ENCODE measurements at places on chromosomes 11 and 22. TPM values are rescaled to one million over a fixed set of nuclear protein-coding genes. Genes with fewer than 3 reads are reported as not detected.
A peak's percentile ranks its signal among the peaks of the same experiment; 100 is the strongest.

DNA sequence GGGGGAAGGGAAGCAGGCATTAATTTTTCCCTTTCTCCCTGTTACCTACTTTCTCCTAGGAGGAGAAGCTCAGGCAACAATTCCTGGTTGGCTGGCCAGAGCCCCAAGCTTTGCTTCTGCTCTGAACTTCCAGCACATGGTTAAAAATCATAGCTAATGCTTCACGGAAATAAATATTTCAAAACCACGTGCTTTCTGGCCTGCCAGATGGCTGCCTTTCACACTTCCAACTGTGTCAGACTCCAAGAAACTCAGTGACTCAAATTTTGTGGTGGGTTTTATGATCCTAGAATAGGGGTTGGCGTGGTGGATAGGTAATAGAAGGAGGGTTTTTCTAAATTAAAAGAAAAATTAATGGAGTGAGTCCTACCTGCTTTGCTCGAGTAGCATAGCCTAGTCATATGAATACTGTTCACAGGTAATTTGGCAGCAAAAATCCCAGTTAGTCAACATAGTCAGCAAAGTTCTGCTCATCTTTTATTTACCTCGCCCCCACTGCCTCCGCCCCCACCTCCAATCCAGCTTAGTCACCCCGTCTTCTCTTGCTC, 58.6 kb downstream of the SC5D start:
- DNase-seq: no peak

Gene CBLIF
- total RNA-seq: not detected

- DNase-seq: no peak
These were observed 401.3 kb downstream of the LRRC4C start for GRCh38 chr11:41058138-41058537.

Gene BEST1
- total RNA-seq: 3.5 TPM

GRCh38 chr22:33104147-33104854, 46.1 kb upstream of the SYN3 start:
- no peak for DNase-seq

Gene NCAPH2
- total RNA-seq: 75.2 TPM

DNA sequence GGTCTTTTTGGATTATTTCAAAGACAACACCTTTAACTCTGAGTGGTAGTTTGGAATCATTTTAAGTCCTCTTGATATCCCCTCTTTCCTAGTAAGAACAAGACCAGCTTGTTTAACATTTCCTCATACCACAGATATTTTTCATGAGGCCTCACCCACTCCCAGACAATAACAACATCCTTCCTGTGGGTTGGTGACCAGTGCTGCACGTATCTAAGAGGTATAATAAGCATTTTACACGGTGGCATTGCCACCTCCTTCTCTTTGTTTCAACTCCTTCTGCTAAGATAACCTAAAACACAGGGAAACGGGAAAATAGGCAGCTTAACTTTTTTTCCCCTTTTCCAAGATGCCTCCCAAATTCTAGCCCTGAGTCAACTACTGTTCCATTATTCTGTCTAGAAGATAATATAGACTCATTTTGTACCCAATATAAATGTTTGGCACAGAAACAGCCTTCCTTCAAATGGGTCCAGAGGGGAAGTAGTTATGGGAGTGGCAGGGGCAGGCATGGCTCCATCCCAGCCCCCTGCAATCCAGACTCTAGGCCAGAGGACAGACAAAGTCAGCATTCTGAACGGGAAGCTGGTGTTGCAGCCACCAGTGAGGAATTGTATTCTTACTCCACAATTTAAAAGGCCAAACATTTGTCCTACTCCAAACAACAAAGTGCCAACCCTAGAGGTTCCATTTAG, 28.5 kb downstream of the MAML2 start:
- peak; percentile 74 for DNase-seq

Gene C22orf42
- not detected for total RNA-seq

Gene ROBO4
- 23.4 TPM for total RNA-seq

GRCh38 chr11:11163236-11163635, 189.8 kb downstream of the CSNK2A3 start:
- no peak for DNase-seq

Gene LRRC10B
- total RNA-seq: not detected

DNA sequence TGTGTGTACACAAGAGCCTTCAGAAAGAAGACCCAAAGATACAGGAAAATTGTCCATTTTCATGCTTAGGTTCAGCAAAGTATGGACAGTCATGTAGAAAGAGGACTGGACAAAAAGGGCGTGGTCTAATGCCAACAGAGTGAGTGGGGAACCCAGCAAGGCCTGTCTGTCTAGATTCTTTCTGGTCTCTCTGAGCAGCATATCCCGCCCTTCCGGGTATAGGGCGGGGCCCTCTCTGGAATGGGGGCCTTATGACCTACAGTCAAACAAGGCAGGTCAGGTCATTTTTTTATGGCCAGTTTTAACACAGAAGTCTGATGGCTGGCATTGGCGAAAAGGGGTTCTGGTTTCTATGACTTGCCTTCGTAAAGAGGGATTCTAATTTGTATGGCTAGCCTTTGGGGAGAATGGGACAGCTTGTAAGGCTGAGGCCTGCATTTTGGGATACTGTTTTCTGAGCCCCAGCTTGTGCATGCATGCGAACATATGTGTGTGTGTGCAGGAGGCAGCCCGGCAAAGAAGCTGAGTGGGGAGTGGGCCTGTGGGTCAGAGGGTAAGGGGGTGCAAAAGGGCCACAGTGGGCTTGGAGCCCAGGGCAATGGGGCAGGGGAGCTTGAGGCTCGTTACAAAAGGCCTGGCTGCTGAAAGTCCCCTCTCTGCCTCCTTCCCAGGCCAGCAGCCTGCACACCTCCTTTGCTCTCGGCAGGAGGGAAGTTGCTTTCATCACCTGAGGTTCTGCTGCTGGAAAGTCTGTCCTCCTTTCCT, 130.5 kb upstream of the B3GAT1 start:
- DNase-seq: no peak

GRCh38 chr11:63673579-63673978, 2.4 kb upstream of the ATL3 start:
- DNase-seq: peak; percentile 77

DNA sequence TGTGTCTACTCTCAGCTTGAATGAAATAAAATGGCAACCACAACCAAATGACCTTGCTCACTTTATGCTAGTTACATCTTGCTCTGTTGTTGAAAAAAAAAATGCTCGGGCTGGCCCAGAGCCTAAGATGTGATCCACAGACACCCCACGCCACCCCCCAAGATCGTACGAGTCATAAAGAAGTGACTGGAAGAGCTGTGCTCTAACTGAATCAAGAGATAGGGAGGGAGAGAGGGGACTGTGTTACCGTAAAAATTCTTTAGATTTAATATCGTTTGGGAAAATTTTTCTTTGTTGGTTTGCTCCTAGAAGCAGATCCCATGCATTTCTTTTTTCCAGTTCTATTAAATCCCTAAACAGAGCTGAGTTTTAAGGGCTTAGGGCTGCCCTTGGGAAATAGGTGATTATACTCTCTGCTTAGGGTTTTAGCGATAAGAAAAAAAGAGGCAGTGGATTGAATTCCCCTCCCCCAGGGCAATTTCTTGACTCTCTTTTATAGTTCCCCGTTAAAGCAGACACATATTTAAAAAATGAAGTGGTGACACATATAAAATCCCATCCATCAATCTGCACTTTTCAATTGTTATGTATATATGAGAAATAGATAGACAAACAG, 14.5 kb downstream of the MAML2 start:
- peak; percentile 56 for DNase-seq

GRCh38 chr22:41198027-41198580, 7.0 kb upstream of the L3MBTL2 start:
- no peak for DNase-seq

- DNase-seq: no peak
These were observed 101.7 kb downstream of the CWC15 start for GRCh38 chr11:94871491-94872185.

DNA sequence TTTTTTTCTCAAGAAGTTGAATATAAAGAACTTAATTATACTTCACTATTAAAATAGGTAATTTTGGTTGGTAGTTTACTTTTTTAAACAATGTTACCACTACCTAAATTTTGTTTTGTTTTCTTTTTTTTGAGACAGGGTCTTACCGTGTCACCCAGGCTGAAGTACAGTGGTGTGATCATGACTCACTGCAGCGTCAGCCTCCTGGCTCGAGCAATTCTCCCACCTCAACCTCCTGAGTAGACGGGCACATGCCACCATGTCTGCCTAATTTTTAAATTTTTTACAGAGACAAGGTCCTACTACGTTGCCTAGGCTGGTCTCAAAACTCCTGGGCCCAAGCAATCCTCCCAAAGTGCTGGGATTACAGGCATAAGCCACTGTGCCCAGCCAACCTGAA, 17.6 kb downstream of the SPCS2 start:
- DNase-seq: no peak

DNA sequence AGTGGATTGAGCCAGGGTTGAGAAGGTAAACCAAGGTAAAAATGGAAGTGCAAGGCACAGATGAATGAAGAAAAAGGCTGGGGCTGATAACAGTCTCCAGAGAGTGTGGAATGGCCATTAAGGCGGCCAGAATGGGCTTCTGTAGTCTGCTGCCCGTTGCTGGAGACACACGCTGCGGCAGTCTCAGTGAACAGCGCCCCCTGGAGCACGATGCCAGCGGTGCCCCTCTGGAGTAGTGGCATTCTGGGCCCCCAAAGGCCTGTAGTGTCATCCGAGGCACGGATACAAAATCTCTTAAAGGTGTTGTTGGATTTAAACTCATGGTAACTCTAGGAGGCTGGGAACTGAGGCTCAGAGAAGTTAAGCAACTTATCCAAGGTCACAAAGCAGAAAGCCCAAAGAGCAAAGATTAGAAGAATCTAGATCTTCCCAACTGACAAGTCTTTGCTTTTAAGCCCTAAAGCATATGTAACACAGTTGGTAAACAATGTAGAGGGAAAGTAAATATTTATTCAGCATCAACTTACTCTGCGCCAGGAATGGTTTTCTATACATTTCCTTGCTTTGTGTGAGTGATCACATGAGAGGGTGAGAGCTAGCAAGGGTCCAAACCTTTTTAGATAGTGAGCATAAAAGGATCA, 18.2 kb downstream of the KCNJ1 start:
- DNase-seq: peak; percentile 16

DNA sequence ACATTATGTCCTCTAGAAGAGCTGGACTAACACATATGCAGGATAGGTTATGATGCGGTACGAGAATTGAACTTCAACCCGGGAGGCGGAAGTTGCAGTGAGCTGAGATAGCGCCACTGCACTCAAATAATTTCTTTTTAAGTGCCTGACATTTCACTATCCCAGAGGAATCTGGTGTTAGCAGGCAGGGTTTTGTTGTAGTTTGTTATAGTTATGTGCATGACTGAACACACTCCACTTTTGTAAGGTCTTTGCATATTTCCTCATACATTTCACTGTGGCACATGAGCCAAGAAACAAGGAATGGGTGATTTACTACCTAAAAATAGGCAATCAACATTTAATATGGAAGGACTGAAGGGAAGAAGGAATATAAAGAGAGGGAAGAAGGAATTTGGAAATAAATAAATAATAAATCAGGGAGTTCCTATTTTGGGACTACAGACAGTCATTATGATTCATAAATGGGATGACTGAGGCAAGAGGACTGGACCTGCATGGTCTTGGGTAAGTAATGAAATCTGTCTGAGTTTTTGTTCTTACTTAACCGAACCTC, 8.7 kb upstream of the HIPK3 start:
- DNase-seq: peak; percentile 56

Gene PLEKHA7
- 0.29 TPM for total RNA-seq

GRCh38 chr11:9701799-9702198, 37.9 kb downstream of the SWAP70 start:
- DNase-seq: no peak

DNA sequence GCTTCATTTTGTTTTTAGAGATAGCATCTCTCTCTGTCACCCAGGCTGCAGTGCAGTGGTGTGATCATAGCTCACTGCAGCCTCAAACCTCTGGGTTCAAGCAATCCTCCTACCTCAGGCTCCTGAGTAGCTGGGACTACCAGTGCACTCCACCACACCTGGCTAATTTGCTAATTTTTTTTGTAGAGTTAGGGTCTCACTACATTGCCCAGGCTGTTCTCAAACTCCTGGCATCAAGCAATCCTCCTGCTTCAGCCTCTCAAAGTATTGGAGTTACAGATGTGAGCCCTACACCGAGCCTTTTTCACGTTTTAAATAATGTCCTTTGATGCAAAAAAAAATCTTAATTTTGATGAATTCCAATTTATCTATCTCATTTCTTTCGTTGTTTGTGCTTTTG, 75.4 kb upstream of the LINC01488 start:
- DNase-seq: no peak

GRCh38 chr11:89500336-89500735, 9.2 kb upstream of the NOX4 start:
- no peak for DNase-seq

DNA sequence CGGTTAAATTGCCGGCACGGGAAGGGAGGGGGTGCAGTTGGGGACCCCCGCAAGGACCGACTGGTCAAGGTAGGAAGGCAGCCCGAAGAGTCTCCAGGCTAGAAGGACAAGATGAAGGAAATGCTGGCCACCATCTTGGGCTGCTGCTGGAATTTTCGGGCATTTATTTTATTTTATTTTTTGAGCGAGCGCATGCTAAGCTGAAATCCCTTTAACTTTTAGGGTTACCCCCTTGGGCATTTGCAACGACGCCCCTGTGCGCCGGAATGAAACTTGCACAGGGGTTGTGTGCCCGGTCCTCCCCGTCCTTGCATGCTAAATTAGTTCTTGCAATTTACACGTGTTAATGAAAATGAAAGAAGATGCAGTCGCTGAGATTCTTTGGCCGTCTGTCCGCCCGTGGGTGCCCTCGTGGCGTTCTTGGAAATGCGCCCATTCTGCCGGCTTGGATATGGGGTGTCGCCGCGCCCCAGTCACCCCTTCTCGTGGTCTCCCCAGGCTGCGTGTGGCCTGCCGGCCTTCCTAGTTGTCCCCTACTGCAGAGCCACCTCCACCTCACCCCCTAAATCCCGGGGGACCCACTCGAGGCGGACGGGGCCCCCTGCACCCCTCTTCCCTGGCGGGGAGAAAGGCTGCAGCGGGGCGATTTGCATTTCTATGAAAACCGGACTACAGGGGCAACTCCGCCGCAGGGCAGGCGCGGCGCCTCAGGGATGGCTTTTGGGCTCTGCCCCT, 529 bp upstream of the CCND1 start:
- DNase-seq: peak; percentile 58

Gene GDPD4
- not detected for total RNA-seq

DNA sequence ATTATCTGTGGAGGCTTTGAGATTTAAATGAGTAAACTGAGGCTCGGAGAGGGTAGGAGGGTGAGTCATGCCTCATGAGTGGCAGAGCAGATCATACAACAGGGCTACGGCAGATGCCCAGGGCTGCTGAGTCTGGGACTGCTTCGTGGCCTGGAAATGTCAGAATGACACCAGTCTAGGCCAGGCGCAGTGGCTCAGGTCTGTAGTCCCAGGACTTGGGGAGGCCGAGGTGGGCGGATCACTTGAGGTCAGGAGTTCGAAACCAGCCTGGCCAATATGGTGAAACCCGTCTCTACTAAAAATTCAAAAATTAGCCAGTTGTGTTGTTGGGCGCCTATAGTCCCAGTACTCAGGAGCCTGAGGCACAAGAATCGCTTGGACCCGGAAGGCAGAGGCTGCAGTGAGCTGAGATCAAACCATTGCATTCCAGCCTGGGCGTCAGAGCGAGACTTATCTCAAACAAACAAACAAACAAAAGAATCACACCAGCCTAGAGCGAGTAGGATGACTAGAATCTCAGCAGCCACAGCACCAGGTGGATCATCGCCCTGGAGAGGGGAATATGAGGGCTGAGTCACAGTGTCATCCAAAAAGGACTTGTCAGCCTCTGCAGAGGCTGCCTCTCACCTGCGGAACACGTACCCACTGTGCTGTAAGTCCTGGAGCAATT, 48.6 kb upstream of the ADA2 start:
- DNase-seq: no peak

Measured in LHCN-M2 (cell line).